ENCODE measurements at places on chromosomes 3 and 15.

- no peak overlapping the region for H3K4me3 ChIP-seq
- H3K27me3 ChIP-seq, result peaks cover 3% of the 10 kb centered on the region
- H3K27ac ChIP-seq, result no peak overlapping the region
- DNase-seq, result no peak
- no peaks in the 10 kb centered on the region for H3K36me3 ChIP-seq
Observed at GRCh38 chr3:73461547-73461946, 163.2 kb downstream of the PDZRN3 start.

- H3K27me3 ChIP-seq, result no peaks in the 10 kb centered on the region
- DNase-seq, result no peak
- no peaks in the 10 kb centered on the region for H3K4me1 ChIP-seq
- no peak overlapping the region for H3K4me3 ChIP-seq
- no peak overlapping the region for H3K27ac ChIP-seq
Observed at GRCh38 chr15:27561816-27562215, 537.3 kb downstream of the OCA2 start.

GRCh38 chr3:139327231-139327630 is 16.6 kb upstream of the MRPS22 start:
- no peaks in the 10 kb centered on the region for H3K36me3 ChIP-seq
- H3K4me1 ChIP-seq, result peaks cover 8% of the 10 kb centered on the region

GRCh38 chr3:30548600-30548999 is 57.8 kb upstream of the TGFBR2 start:
- H3K27me3 ChIP-seq, result no peaks in the 10 kb centered on the region
- no peak overlapping the region for H3K27ac ChIP-seq
- DNase-seq, result peak; percentile 26
- peaks cover 20% of the 10 kb centered on the region for H3K4me1 ChIP-seq
- no peak overlapping the region for H3K4me3 ChIP-seq
- H3K36me3 ChIP-seq, result no peaks in the 10 kb centered on the region

DNA sequence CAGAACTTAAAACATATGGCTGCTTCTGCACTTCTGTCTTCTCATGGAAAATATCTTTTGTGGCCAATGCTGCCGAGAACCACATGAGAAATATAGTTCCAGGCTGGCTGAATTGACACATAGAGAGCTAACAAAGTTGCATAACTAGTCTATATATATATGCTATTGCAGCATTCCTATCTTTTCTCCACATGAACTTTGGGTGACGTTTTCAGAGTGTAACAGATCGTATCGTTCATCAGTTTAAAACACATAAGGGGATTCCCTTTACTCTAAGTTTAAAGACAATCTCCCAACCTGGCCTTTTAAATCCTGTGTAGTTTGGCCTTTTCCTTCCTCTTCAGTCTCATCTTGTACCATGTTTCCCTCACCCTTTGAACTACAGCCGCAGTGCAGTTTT is 394.2 kb upstream of the CBLB start:
- no peak overlapping the region for H3K4me3 ChIP-seq
- DNase-seq, result no peak
- no peaks in the 10 kb centered on the region for H3K27me3 ChIP-seq
- H3K4me1 ChIP-seq, result peaks cover 7% of the 10 kb centered on the region
- no peak overlapping the region for H3K27ac ChIP-seq
